ENCODE measurements at places on chromosomes 2 and 18.

DNA sequence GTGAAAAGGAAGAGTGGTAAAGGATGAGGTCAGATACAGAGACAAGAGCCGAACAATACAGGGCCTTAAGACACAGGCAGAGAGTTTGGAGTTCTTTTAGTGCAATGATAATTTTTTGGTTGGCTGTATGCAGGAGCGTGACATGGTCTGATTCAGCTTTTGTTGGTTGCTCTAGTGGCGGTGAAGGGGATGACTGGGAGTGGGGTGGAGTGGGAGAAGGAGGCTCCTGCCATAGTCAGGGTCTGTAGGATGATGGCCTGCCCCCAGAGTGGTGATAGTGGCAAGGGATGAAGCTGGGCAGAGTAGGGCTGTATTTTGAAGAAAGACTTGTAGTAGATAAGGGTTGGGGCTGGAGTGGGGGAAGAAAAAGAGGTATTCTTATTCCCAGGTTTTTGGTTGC lies 306.6 kb upstream of the VWC2L start:
- DNase-seq: no peak

- DNase-seq: no peak
Measured at GRCh38 chr2:13103151-13103550, 386.4 kb downstream of the TRIB2 start.

GRCh38 chr2:71005271-71006202 lies 10.9 kb upstream of the TEX261 start:
- no peak for DNase-seq

- no peak for DNase-seq
Measured at GRCh38 chr2:95372216-95372829, 30.2 kb upstream of the FAHD2A start.

DNA sequence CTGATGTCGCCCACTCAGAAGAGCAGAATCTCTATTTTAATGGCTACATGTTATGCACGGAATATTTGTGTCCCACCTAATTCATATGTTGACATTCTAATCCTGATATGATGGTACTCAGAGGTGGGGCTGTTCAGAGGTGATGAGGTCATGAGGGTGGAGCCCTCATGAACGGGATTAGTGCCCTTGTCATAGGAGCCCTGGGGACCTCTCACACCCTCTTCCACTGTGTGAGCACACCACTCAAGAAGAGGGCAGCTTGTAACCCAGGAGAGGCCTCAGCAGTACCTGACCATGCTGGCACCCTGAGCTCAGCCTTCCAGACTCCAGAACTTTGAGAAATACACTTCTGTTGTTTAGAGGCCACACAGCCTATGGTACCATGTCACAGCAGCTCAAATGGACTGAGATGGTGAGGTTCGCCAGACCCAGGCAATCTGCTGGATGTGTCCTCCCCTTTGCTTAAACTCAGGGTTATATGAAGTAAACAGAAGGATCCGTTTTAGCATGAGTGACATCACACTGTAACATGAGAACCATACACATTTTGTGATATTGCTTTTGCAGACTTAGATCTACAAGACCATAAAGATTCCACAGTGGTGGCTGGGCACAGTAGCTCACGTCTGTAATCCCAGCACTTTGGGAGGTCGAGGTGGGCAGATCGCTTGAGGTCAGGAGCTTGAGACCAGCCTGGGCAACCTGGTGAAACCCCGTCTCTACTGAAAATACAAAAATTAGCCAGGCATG lies 48.7 kb downstream of the ATOH8 start:
- DNase-seq: no peak

- no peak for DNase-seq
Measured at GRCh38 chr18:13756261-13756660, 29.8 kb downstream of the RNMT start.

All from stimulated activated CD8-positive, alpha-beta memory T cell treated with anti-CD3 and anti-CD28 coated beads, Interleukin-15, amount 100 ng/mL, for 24 hours (primary cell).